ENCODE measurements at places on chromosomes 13 and 19.

- DNase-seq = no peak
These were observed 7.9 kb downstream of the SIPA1L3 start for GRCh38 chr19:37914908-37915307.

DNA sequence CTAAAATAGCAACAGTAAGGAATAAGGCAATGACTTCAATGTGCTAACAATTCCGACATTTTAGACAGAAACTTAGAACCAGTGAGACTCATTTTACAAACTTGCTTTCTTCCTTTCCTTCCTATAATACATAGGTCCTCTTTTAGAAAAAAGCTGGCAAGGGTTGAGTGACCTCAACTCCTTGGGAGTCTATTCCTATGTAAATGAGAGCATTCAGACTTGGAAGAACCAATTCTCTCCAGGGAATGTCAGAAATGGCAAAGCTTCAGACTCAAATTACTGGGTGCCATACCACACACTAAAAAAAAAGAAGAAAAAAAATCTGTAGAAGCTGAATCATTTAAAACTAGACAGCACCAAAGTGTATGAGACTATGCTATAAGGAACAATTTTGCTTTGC, 1328.2 kb downstream of the OLFM4 start:
- DNase-seq = no peak

- no peak for DNase-seq
These were observed 44.6 kb downstream of the GGACT start for GRCh38 chr13:100543872-100544602.

- DNase-seq = no peak
These were observed 12.8 kb downstream of the DCUN1D2 start for GRCh38 chr13:113477724-113478123.

- DNase-seq = peak; percentile 3
These were observed 1.0 kb downstream of the FLT1 start for GRCh38 chr13:28493740-28494503.

- no peak for DNase-seq
These were observed 606.0 kb downstream of the EFNB2 start for GRCh38 chr13:105929505-105929904.

DNA sequence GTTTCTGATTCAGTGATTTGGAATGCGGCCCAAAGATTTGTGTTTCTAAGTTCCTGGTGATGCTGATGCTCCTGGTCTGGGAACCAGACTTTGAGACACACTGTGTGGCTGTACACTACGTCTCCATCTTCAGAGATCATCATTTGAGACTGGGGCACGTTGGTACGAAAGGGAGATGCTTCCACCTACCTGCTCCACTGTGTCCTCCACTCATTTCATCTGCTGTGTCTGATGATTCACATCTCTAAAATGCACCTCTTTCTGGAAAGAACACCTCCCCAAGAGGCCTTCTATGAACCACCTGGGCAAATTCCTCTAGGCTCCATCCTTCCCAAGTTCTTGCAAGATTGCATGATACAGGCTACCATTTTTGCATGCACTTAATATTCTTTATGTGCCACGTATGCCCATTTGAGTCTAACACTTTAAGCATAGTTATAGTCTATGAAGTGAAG, 58.6 kb downstream of the ERCC5 start:
- no peak for DNase-seq

- no peak for DNase-seq
These were observed 78.8 kb upstream of the TDRD3 start for GRCh38 chr13:60318186-60318585.
